ENCODE measurements at places on chromosomes 6 and 20.

DNA sequence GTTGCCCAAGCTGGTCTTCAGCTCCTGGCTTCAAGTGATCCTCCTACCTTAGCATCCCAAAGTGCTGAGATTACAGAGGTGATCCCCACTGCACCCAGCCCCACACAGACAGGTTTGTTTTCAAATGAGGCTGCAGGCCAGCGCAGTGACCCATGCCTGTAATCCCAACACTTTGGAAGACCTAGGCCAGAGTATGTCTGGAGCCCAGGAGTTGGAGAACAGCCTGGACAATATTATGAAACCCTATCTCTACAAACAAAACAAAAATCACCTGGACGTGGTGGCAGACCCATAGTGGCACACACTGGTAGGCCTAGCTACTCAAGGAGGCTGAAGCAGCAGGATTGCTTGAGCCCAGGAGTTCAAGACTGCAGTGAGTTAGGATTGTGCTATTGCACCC, 8.0 kb upstream of the HMGN4 start:
- no peak for DNase-seq

GRCh38 chr6:39377539-39377950, 55.0 kb upstream of the KCNK16 start:
- DNase-seq = peak; percentile 63

DNA sequence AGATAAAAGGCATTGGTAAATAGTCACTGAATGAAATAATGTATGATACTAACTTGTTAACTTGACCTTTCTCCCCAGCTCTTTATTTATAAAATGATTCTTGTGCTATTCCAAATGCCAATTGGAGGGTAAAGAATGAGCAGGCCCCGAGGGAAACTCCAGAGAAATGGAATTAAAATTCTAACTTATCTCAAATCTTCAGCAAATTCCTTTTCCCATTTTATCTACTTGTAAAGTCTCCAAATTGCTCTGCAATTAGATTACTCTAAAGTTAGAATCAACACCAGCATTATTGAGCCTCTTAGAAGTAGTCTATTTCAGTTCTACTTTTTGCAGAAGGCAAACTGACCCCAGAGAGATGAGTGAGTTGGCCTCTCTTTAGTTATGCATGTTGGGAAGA, 165.9 kb upstream of the PREP start:
- no peak for DNase-seq

DNA sequence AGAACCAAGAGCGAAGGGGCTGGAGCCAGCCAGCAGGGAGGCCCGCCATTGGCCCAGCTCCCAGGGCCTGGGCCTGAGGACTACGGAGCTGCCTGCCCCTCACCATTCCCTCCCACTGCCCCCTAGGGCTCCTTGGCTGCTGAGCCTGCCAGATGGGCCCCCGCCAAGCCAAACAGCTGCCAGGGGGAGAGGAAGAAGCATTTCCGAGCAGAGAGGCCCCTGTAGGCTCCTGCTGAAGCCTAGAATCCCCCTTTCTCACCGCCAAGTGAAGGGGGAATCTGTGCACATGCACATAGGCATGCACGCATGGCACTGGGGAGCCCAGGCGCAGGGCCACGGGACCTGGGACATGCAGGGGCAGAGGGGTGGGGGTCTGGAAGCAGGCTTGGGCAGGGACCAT, 28.5 kb upstream of the MRPS18A start:
- DNase-seq = no peak

DNA sequence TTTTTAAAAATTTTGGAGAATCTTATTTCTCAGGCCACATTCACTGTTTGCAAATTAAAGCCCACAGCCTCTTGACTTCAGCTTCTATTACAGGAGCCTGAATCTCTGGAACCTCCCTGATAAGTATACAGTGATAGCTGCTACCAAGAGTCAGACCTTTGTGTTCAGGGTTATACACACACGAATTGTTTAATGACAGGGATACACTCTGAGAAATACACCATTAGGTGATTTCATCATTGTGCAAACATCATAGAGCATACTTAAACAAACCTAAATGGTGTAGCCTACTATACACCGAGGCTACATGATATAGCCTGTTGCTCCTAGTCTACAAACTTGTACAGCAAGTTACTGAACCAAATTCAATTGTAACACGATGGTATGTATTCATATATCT, 473.9 kb downstream of the PKHD1 start:
- no peak for DNase-seq
